Fibroblast of the conjunctiva (primary cell): ENCODE measurements at places on chromosomes 1 and 21.

- peak; percentile 2 for DNase-seq
Observed at GRCh38 chr1:200179781-200180160, 152.3 kb downstream of the NR5A2 start.

DNA sequence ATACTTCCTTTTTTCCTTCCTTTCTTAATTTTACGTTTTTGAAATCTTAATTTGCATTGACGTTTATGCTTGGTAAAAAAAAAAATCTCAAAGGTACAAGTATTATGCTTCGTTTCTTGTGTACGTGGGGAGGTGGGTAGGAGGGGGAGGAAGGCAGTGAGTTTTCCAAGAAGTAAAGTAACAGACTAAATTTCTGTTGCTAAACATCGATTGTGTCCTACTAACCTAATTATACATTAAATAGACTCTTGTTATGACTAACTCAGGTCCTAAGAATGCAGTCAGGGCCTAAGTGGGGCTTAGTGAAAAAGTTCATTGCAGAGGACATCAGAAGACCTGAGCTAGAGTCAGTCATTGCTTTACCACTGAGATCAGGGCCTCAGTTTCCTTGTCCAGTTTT lies 17.5 kb downstream of the NEK7 start:
- no peak for DNase-seq

GRCh38 chr1:46086576-46086975 lies 45.9 kb downstream of the PIK3R3 start:
- DNase-seq, result no peak

DNA sequence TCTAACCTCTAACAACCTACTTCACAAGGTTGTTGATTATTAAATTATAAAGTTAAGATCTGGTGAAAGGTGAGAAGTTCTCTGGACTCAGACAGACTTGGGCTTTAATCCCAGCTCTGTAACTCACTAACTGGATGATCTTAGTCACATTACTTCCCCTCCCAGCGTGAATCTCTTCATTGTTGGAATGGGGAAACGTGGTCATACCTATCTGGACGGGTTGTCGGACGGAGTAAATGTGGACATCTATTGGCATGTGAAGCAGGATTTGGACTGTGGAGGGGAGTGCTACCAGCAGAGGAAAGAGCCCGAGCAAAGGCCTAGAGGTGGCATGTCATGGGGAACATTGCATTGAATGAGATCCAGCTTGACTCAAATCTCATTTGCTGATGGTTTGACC lies 45.1 kb upstream of the RPL11 start:
- DNase-seq, result no peak

DNA sequence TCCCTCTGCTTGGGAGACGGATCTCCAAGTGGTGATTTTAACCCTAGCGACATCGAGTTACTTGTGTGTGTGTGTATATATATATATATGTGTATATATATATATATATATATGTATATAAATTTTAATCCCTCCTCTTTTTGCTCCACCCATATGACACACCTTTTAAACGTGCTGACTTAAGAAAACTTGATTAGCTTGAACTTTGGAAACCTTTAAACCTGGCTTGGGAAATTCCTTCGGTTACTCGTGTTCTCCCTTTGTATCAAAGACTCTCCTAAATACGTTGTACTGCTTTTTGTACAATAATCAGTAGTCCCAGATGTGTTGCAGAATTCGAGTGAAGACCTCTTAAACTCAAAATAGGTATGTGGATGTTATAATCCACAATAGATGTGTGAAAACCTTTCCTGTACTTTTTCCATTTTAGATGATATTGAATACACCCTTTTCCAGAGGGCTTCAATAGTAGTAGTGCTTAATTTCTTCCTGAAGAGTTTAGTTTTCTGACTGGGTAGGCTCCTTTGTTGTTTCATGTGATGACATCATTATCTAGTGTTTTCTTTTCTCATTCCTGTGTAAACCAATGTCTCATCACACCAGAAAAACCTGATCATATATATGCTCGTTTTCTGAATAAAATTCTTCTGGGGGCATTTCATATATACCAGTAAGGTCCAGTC lies 1.4 kb downstream of the RNF11 start:
- no peak for DNase-seq

DNA sequence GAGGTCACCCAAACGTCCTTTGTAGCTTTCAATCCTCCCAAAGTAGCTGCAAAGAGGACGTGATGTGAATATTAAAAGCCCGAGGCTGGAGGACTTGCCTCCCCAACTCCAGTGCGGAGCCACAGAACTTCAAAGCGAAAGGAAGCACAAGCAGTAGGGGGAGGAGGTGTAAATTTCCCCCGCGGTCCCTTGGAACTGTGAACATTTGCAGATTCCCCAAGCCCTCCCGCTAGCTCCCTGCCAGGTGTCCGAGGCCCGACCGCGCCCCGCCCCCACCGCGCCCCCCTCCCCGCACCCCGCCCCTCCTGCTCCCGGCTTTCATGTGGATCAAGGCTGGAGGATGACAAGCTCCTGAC lies 41.5 kb upstream of the HAO2 start:
- DNase-seq, result no peak

- no peak for DNase-seq
Observed at GRCh38 chr1:218439541-218440295, 94.6 kb downstream of the TGFB2 start.

DNA sequence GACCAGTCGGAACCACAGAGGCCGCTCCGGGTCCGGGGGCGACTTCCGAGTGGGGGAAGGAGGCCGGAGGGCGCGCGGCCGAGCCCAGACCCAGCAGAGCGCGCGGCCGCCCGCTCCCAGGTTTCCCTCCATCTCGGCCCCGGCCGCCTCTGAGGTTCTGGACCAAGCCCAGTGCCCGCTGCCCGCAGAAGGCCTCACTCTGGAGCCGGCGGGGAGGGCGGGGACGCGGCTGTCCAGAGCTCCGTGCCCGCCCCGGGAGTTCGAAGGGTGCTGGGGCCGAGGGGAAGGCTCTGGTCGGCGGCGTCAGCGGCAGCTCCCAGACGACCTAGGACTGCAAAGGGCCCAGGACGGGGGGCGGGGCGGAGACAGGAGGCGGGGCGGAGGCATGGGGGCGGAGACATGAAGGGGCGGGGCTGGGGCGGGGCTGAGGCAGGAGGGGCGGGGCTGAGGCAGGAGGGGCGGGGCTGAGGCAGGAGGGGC lies 48.0 kb upstream of the SLC19A1 start:
- peak; percentile 28 for DNase-seq

DNA sequence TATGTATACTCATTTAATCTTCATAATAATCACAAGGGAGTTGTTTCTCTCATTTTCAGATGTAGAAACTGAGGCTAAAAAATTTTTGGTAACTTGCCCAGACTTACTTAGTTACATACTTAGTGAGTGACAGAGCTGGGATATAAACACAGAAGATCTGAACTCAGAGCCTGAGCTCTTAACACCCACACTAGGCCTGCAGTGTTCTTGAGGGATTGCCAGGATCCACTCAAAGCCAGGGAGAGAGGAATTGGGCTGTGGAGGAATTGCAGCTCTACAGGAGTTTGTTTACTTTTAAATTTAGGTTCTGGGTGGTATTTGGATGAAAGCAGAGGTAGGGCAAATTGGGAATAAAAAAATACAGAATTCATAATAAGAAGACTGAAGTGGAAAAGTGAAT lies 515.1 kb upstream of the PLXNA2 start:
- no peak for DNase-seq

- DNase-seq, result no peak
Observed at GRCh38 chr1:111758373-111758772, 2.7 kb downstream of the DDX20 start.

GRCh38 chr1:86956221-86956620 lies 41.8 kb downstream of the HS2ST1 start:
- no peak for DNase-seq

GRCh38 chr1:79215311-79215710 lies 208.8 kb upstream of the ADGRL4 start:
- no peak for DNase-seq
